ENCODE measurements at places on chromosomes 12 and 14.
A peak's percentile ranks its signal among the peaks of the same experiment; 100 is the strongest.

GRCh38 chr12:100156731-100157426, 14.2 kb upstream of the BLTP3B start:
- DNase-seq: peak; percentile 92

- no peak for DNase-seq
These were observed 128.7 kb downstream of the TMX1 start for GRCh38 chr14:51368721-51369163.

- no peak for DNase-seq
These were observed 409.3 kb upstream of the TBX3 start for GRCh38 chr12:115093261-115093660.

- DNase-seq: no peak
These were observed 31.8 kb downstream of the SLC16A7 start for GRCh38 chr12:59627582-59627981.

DNA sequence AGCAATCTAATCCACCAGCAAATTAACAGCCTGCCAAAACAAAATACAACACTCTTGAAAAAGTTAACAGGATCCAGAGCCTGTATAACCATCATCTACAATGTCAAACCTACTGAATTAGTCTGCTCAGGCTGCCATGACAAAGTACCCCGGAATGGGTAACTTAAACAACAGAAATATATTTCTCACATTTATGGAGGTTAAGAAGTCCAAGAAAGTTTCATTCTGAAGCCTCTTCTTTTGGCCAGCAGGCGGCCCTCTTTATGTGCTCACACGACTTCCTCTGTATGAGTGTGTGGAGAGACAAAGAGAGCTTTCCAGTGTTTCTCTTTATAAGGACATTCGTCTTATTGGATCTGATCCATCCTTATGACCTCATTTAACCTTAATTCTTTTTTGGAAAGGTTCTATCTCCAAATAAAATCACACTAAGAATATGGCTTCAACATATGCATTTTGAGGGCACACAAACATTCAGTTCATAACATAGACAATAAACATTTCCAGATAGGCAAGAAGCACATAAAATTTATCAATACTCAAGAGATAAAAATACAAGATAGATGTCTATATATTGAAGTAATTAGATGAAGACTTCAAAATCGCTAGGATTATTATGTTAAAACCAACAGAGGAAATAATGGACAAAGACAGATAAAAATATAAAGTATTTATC, 5.9 kb upstream of the RERG start:
- peak; percentile 35 for DNase-seq

DNA sequence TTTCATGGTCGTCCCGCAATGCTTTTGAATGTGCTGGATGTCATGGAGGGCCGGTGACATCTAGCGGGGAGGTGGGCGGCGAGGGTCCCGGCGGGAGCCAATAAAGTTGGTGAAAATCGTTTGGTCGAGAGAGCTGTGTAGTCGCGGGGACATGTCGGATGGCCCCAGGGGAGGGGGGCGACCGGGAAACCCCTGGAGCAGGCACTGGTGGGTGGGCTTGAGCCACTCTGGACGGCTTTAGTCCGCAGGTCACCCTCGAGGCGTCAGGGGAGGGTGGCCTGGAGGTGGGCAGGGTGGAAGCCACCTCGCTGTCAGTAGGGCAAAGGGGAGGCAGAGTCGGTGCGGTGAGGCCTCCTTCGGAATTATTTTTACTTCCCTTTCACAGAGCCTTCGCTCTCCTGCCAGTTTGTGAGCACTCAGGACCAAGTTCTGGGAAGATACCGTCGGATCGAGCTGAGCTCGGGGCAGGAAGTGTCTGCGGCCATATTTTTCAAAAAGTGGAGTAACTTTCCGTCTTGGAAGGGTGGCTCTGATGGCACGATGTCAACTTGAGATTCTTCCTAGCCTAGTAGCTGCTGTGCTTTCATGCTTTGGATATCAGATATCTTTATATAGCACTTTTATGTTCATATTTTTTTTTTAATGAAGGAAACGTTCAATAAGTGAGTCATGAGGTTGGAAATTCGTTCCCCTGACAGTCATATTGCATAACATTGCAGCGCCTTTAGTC, 28.2 kb downstream of the WBP11 start:
- DNase-seq: no peak

DNA sequence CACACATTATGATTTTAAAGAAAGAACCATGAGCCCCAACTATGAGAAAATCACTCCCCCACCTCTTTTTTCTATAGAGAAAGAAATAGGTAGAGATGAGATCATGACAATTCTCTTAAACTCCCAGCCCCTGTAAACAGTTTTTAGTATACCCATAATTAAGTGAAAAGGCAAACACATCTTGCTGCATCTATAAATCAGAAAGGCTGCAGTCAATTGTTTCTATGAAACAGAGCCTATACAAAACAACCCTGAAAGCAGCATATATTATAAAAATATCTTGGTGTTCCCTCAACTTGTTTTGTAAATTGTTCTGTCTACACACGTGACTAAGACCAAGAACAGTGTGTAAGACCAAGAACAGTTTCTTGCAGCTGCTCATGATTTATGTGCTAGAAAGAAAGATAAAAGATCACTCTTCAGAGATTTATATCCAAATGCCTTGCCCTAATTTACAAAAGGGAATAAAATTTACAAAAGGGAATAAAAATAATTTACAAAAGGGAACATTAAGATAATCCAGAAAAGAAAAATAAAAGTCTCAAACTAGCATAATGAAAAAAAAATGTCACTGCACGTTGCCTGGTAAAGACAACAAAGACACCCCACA, 4.8 kb downstream of the KITLG start:
- DNase-seq: peak; percentile 29

GRCh38 chr12:6532927-6533652, 1.2 kb upstream of the GAPDH start:
- DNase-seq: peak; percentile 78

DNA sequence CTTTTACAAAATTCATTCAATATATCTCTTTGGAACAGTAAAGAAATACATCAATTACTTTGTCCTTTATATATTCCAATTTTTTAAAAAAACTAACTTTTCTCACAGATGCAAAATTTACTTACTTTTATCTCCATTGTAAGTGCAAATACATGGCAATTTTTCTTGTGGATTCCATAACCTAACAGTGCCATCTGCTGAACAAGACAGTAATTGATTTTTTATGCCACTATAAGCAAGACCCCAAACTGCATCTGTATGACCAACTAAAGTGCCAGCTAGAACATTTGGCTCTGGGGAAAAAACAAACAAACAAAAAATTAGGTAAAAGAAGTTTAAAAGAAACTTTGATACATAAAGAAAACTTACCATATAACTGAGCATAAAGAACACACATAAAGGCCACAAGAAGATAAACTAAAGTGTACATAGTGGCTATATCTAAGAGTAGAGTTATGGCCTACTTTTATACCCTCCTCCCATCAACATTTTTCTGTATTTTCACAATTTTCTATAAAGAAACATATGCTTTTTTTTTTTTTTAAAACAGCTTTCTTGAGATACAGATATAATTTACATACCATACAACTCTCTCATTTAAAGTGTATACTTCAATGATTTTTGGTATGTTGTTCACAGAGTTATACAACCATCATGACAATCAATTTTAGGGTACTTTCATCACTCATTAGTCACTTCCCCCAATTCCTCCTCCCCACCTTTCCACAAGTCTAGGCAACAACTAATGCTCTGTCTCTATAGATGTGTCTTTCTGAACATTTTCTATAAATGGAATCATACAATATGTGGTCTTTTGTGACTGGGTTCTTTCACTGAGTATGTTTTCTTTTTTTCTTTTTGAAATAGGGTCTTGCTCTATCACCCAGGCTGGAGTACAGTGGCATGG, 32.6 kb downstream of the COCH start:
- no peak for DNase-seq

DNA sequence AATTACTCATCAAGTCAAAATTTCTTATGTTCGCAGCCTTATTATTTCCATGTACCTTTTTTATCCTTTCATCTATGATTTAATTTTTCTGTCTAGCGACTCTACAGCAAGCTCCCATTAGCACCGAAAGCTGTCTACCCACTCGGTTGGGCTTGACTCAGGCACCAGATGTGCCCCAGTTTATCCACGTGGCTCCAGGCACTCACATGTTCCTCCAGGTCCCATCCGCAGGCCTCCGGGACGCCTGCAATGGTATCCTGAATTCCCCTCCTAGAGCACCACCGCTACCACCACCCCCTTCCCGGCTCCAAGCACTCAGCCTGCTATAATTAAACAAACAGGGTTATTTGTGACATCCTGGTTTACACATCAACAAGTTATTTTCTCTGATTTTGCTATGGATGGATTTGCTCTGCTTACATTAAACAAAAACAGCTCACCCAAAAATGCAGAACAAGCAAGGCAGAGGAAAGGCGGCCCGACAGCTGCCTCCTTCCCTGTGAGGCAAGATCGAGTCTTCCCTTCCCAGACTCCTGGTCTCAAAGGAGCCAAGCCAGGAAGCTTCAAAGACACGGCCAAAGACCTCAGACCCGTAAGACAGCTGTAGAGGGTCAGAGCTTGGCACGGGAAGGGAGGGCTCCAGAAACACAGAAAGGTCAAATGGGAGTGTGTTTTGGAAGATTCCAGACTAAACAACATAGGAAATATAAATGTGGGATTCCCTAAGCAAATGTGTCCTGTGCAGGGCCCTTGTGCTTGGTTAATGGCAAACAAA, 253.8 kb downstream of the TTC8 start:
- no peak for DNase-seq

DNA sequence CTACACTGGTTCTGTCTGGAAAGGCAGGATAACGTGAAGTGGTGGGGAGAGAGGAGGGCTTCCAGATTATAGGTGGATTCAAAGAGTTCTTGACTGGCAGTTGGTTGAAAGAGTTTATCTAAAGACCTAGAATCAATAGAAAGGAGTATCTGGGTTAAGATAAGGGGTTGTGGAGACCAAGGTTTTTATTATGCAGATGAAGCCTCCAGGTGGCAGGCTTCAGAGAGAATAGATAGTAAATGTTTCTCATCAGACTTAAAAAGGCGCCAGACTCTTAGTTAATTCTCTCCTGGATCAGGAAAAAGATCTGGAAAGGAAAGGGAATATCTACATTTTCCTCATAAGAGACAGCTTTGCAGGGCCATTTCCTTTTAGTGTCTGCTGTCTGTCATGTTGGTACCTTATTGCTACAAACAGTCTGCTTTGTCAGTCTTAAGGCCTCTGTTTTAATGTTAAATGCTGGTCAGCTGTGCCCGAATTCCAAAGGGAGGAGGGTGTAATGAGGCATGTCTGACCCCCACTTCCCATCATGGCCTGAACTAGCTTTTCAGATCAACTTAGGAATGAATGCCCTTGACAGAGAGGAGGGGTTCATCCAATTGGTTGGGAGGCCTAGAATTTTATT, 401.3 kb downstream of the FUT8 start:
- DNase-seq: no peak

- no peak for DNase-seq
These were observed 141.2 kb upstream of the C14orf180 start for GRCh38 chr14:104438166-104438887.

DNA sequence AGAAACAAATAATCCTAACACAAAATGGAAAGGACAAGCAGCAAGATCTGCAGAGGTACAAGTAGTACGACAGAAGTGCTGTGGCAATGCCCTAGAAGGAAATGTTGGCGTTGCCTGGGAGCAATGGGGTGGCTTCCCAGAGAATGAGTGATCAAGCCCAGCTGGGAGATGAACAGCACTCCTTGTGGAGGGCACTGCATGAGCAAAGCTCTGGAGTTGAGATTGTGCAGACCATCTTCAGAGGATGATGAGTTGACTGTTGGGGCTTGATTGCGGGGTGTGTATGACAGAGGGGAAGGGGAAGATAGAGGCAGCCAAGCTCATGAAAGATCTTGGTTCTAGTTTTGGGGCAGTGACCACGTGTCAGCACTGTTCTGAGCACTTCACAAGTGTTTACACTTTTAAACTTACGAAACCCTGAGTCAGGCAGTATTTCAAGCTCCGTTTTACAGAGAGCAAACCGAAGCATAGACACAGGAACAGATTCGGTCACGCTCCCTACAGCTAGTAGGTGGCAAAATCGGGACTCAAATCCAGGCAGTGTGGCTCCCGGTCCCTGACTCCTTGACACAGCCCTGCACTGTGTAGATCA, 127.2 kb upstream of the LHX5 start:
- DNase-seq: no peak

DNA sequence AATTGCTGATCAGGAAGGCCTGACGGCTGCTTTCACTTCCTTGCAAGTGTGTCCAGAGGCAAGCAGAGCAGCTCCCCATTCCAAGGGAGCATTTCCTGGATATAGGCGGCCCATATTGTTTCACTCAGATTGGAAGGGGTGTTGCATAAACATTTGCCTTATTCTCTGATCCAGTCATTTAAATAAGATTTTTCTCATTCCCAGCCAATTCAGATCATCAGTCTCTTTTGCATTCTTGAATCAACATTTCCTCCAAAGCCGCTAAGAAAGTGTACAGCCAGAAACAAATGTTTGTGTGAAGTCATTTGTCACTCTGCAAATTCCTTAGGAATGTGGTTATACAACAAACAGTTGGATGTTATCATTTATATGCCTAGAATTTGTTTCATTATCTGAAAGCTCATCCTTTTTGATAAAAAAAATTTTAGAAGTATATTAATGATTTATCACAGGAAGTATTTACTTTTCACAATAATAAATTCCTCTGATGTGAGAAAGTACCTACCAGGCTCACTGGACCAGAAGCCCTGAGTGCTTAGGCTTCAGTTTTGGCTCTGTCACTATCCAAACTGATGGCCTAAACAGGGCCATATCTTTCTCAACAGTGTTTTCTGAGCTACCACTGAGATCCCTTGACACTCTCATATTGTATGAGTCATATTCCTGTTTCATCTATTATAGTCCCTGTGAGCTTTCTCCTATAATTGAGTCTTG, 379.6 kb downstream of the CCDC91 start:
- no peak for DNase-seq

- DNase-seq: peak; percentile 31
These were observed 377 bp upstream of the BCL7A start for GRCh38 chr12:122021193-122021821.

GRCh38 chr12:28742791-28743190, 406.3 kb upstream of the FAR2 start:
- DNase-seq: no peak

- DNase-seq: no peak
These were observed 1282.2 kb downstream of the AACS start for GRCh38 chr12:126347421-126347820.

DNA sequence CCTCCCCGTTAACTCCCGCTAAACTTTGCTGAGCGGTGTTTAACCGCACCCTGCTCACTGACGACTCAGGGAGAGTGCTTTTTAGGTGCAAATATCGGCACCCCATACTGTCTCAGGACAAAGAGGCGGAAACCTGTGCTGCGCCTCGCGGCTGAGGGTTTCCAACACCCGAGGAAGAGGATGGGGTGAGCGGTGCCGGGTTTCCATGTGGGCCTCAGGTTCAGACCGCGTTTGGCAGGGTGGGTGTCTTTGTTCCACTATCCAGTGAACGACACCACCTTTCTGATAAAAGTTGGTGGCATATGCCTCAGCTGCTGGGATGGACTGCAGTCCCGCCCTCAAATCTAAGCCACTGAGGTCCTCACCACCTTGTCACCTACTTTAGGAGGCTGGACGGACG, 3.0 kb downstream of the RFLNA start:
- DNase-seq: no peak

DNA sequence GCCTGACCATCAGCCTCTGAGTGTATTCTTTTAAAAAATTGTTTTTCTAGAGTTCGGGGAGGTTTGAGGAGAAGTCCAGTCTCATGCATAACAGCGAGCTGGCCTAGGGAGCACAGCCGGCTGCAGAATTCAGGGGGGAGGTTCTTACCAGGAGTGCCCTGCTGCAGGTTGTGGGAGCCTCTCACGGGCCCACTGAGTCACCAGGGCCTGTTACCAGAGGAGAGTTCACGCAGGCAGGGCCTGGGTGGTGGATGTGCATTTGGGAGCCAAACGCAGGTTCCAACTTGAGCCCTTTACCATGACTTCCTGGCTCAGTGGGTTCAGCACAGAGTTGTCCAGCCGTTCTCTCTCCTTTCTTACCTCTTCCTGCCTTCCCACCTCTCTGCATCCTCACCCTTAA, 14.4 kb downstream of the CD9 start:
- no peak for DNase-seq

All from NCI-H345 (cell line).